HCT116 (cell line): ENCODE measurements at places on chromosomes 13 and 19.

DNA sequence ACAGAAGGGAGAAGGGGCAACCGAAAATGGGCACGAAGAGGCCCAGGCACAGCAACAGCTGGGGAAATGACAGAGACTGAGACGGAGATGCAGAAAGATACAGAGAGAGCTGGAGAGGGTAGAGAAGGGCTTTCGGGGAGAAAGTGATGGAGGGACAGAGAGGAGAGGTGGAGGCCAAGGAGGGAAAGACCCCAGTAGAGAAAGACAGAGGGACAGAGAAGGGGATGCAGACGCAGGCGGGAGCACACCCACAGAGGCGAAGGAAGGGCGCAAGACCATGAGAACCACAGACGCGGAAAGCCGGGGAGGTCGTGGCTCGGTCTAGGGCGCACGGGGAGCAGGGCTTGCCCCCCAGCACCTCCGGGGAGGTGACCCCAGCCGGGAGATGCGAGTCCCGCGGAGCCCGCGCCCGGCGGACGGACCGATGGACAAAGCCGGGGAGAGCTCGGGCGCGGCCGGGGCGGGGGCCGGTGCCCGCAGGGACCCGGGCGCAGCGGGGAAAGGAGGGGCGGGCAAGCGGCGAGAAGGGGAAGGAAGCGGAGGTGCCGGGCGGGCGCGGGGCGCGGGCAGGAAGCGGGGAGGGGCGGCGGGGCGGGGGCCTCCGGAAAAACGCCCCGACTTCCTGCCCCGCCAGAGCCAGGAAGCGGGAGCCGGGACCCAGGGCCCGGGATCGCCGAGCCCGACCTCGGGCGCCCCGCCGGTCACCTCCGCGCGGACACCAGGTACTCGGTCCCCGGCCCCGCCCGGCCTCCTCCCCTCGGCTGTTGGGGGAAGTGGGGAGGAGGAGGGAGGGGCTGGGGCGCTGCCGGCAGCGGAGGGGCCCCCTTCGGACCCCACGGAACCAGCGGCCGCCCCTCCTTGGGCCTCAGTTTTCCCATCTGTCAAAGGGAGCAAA is at the start of gene ARHGEF1:
Gene ARHGEF1, plus strand, starts transcription at position 617 of the 895 bp plus-strand sequence. CDS start 4,899 bp downstream, outside the sequence.
- H3K36me3 ChIP-seq = no peaks in the 10 kb centered on the region
- DNase-seq = no peak
- H3K4me3 ChIP-seq = peak within 1 kb of the TSS; percentile 97
- peaks cover 42% of the 10 kb centered on the region for H3K4me1 ChIP-seq
- H3K27ac ChIP-seq = peak within 1 kb of the TSS; percentile 73

GRCh38 chr19:31170046-31170445 is 179.2 kb downstream of the TSHZ3 start:
- H3K4me1 ChIP-seq = no peaks in the 10 kb centered on the region
- DNase-seq = no peak
- H3K27me3 ChIP-seq = no peaks in the 10 kb centered on the region

DNA sequence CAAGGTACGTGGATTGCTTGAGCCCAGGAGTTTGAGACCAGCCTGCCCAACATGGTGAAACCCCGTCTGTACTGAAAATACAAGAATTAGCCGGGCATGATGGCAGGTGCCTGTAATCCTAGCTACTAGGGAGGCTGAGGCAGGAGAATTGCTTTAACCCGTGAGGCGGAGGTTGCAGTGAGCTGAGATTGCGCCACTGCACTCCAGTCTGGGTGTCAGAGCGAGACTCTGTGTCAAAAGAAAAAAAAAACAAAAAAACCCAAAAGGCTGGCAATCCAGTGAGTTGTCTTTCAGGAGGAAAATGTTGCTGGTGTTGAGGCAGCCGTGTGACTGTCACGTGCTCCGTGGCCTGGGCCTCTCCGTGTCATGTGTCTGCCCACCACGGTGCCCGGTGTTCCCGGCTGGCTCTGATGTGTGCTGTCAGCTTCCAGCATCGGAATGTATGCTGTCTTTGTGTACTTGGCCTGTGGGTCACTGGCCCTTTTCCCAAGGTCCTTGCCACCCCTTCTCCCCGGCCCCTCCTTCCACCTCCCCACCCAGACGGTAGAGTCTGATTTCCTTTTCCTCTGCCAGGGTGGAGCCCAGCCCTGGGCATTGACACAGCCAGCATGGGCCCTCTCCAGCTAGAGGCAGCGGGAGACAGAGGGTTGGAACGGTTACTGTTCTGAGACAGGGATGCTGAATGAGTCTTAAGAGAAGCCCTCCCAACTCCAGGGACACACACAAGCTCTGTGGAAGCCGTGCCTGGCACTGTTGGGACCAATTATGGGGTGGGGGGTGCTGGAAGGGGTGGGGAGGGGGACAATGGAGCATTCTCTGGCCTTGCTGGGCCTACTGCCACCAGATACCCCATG is 7.2 kb upstream of the TUBB4A start:
- H3K4me3 ChIP-seq = no peak overlapping the region
- no peaks in the 10 kb centered on the region for H3K36me3 ChIP-seq
- no peak overlapping the region for H3K27ac ChIP-seq
- no peak for DNase-seq

GRCh38 chr19:46600384-46601317 is 479 bp upstream of the CALM3 start:
- peak; percentile 96 for DNase-seq
- peak overlapping the region; percentile 85 for H3K27ac ChIP-seq
- peaks cover 7% of the 10 kb centered on the region; the same call in 1 of the 2 replicates for H3K36me3 ChIP-seq
- no peaks in the 10 kb centered on the region for H3K27me3 ChIP-seq

DNA sequence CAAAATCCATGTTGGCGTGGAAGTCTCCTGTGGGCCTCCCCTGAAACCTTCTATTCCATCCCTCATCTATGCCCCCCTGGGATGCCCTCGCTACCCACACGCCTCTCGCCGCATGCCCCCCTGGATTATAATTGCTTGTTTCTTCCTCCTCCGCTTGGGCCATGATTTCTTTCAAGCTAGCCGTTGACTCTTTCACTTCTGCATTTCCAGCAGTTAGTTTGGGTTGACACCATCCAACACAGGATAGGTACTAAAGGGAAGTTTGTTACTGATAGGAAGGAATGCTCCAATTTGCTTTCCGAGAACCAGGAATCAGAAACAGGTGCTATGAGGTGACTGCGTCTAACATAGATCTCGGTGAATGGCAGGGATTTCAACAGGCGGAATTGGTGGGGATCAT is 7.7 kb upstream of the SLC25A15 start:
- no peak overlapping the region for H3K4me3 ChIP-seq
- H3K27ac ChIP-seq = no peak overlapping the region
- peaks cover 19% of the 10 kb centered on the region for H3K4me1 ChIP-seq
- H3K36me3 ChIP-seq = no peaks in the 10 kb centered on the region
- DNase-seq = no peak

GRCh38 chr19:41682437-41682836 is 5.6 kb downstream of the CEACAM7 start:
- peaks cover 76% of the 10 kb centered on the region for H3K27me3 ChIP-seq
- no peak overlapping the region for H3K4me3 ChIP-seq
- no peaks in the 10 kb centered on the region for H3K36me3 ChIP-seq
- no peak for DNase-seq
- H3K27ac ChIP-seq = no peak overlapping the region
- no peaks in the 10 kb centered on the region for H3K4me1 ChIP-seq

- peaks cover 57% of the 10 kb centered on the region for H3K4me1 ChIP-seq
- peak overlapping the region; percentile 89 for H3K27ac ChIP-seq
- no peak for DNase-seq
- H3K4me3 ChIP-seq = peak overlapping the region; percentile 85
Measured at GRCh38 chr19:10625762-10626138, 397 bp downstream of the SLC44A2 start.

DNA sequence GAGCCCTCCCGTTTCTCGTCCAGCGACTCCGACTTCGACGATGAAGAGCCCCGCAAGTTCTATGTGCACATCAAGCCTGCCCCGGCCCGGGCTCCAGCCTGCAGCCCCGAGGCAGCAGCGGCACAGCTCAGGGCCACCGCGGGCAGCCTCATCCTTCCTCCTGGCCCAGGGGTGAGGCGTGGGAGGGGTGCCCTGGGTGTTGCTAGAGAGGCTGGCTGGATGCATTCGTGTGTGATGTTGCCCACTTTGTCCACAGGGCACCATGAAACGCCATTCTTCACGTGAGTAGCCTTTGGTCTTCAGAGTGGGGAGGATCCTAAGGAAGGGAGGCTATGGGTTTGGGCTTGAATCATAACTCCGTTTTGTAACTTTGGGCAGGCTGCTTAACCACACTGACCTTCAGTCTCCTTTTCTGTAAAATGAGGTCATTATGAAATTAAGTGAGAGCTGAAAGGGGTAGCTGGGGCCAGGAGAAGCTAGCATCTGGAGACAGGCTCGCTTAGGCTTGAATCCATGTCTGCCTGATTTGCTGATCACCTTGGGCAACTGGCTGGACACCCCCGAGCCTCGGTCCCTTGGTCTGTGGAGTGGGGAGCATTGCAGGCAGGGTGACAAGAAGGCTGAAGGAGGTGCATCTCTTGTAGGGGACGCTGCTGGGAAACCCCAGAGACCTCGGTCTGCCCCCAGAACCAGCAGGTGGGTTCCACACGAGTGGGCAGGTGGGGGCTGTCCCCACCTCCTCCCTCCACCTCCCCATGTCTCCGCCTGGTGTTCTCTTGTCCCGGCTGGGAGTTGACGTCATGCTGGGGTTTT is 18.7 kb upstream of the B3GNT3 start:
- DNase-seq = no peak
- peaks cover 42% of the 10 kb centered on the region for H3K4me1 ChIP-seq
- no peak overlapping the region for H3K27ac ChIP-seq

DNA sequence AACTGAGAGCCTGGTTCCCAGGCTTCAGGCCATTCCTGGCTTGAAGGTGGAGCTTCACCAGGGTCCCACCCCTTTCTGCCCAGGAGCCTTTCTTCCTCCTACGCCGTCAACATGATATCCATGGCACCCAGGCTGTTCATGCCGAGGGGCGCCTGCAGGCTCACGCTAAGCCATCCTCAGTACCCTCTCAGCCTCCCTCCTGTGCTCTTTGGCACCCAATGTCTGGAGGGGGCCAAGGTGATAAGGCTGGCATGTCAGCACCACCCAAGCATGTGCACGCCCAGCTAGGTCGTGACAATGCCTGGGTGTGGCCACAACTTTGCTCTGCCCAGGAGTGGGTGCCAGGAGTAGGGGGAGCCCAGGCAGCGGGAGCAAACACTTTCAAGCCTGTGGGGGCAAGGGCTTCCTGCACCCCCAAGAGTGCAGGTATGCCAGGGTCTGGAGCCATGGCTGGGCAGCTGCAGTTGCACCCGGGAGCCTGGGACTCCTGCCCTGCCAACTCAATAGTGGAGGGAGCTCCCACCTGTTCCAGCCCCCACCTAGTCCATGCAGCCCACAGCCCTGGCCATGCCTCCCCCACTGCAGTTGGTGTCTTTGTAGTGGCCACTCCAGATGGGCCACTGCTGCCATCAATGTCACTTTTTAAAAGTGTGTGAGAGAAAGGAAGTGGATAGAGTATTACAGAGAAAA is 219.9 kb downstream of the MAB21L1 start:
- no peak for DNase-seq
- H3K27ac ChIP-seq = no peak overlapping the region
- H3K4me1 ChIP-seq = no peaks in the 10 kb centered on the region
- H3K27me3 ChIP-seq = no peaks in the 10 kb centered on the region
- no peaks in the 10 kb centered on the region; the same call in 1 of the 2 replicates for H3K36me3 ChIP-seq
- no peak overlapping the region for H3K4me3 ChIP-seq

GRCh38 chr19:11278670-11279069 is 16.3 kb upstream of the DOCK6 start:
- no peak overlapping the region for H3K27ac ChIP-seq
- no peaks in the 10 kb centered on the region for H3K36me3 ChIP-seq
- no peak overlapping the region for H3K4me3 ChIP-seq
- no peaks in the 10 kb centered on the region for H3K4me1 ChIP-seq
- no peak for DNase-seq
- H3K27me3 ChIP-seq = no peaks in the 10 kb centered on the region

- H3K27ac ChIP-seq = peak within 1 kb of the TSS; percentile 20; the same call in 1 of the 2 replicates
- H3K36me3 ChIP-seq = peaks cover 7% of the 10 kb centered on the region; the same call in 1 of the 2 replicates
- DNase-seq = no peak
- peaks cover 14% of the 10 kb centered on the region for H3K4me1 ChIP-seq
- H3K27me3 ChIP-seq = no peaks in the 10 kb centered on the region
- peak within 1 kb of the TSS; percentile 32 for H3K4me3 ChIP-seq
Measured at GRCh38 chr19:48393559-48394330, at the start of gene GRIN2D. TSS of gene GRIN2D (plus strand) at chr19:48393668. CDS start at chr19:48398393, 4,725 bp downstream.

DNA sequence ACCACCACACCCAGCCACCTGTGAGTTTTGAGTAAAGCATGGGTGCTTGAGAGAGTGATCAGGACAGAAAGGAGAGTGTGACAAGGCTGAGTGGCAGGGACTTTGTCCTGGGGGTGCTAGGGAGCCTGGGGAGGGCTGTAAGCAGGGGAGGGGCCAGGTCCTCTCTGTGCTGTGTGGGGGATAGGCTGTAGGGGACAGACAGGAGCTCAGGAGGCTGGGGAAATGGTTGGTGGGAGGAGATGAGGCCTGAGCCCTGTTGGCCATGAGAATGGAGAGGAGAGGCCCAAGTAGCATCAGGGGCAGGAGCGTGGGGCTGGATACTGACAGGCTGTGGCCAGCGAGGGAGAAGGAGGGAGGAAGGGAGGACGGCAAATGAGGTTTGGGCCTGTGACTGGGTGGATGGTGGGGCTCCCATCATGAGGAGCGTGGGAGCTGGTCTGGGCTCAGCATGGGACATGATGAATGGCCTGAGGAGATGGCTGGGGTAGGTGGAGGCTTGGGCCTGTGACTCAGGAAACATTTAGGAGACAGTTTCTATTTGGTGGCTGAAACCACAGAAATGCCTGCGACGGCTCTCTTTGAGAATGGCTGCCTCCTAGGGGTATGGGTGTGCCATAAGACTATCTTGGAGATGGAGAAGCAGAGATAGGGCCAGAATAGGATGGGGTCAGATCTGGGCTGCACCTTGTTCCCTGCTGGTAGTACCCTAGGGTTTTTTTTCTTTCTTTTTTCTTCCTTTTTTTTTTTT is 25.0 kb downstream of the GRIN2D start:
- H3K4me1 ChIP-seq = peaks cover 27% of the 10 kb centered on the region
- H3K4me3 ChIP-seq = no peak overlapping the region
- H3K27me3 ChIP-seq = no peaks in the 10 kb centered on the region
- DNase-seq = no peak
- peak overlapping the region; percentile 19; the same call in 1 of the 2 replicates for H3K27ac ChIP-seq

GRCh38 chr13:47420568-47420967 is 523.7 kb upstream of the HTR2A start:
- no peaks in the 10 kb centered on the region for H3K36me3 ChIP-seq
- no peak overlapping the region for H3K27ac ChIP-seq
- no peak for DNase-seq
- no peak overlapping the region for H3K4me3 ChIP-seq

DNA sequence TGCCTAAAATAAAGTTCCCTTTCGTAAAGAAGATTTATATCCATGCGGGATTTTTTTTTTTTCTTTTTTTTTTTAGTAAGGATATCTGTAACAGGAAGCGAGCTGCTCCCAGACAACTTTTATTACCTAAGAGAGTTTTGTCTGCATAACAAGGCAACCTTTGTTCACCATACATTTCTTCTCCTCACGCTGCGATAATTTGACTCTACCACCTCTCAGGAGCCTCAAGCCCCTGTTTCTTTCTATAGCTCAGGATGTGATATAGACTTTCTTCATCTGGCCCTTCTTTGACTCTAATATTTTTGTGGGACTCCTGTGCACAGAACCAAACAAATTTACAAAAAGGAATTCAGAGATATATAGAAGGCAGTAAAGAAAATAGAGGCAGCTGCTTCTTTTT is 1053.7 kb upstream of the SPRY2 start:
- no peaks in the 10 kb centered on the region for H3K4me1 ChIP-seq
- DNase-seq = no peak
